H7 (cell line): ENCODE measurements at places on chromosomes 16 and 17. TPM values are rescaled to one million over a fixed set of nuclear protein-coding genes. Genes with fewer than 3 reads are reported as not detected.

- DNase-seq: no peak
Observed at GRCh38 chr17:50972577-50972976, 106.4 kb upstream of the TOB1 start.

DNA sequence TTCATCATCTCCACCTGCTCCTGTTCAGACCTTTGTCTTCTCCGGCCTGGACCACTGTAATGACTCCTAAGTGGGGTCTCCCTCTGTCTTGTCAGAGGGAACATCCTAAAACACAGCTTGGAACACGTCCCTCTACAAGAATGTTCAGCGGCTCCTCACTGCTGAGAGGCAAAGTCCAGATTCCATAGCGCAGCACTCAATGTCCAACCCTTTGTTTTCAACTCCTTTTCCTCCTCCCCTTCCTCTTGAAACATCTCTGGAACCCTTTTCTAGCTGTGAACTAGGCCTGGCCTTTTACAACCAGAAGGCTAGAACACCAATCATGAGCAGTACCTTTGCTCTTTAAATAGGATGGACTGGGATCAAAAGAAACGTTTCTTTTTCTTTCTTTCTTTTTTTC lies 914 bp downstream of the C17orf50 start:
- DNase-seq: no peak

DNA sequence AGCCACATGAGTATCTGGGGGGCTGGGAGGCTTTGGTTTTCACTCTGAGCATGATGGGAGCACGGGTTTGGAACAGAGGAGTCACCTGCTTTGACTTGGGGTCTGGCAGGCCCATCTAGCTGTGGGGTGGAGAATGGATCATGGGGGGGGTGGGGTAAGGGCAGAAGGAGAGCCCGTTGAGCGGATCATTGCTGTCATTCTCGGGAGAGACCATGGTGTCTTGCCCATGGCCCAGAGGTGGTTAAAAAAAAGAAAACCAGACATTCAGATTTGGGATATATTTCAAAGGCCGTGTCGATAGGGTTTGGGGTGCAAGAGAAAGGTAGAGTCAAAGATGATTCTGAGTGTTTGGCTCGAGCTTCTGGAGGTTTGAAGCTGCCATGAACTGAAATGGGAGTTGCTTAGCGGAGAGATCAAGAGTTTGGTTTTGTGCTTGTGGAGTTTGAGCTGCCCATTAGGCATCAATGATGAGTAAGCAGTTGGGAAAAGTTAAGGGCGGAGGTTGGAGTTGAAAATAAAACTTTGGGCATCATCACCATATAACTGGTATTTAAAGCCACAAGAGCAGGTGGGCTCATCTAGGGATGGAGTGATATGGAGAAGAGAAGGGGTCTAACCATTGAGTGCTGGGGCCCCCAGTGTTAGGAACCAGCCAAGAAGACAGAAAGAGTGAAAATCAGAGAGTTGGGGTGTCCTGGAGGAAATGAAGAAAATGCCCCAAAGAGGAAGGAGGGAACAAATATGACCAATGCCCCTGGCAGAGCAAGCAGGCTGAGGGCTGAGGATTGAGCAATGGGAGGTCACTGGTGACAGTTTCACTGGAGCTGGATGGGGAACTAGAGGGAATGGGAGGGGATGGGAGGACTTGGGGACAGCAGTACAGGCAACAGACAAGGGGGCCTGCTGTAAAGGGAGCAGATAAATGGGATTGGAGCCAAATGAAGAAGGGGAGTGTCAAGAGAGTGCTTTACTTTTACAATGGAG lies 1.9 kb downstream of the NOD2 start:
- no peak for DNase-seq

DNA sequence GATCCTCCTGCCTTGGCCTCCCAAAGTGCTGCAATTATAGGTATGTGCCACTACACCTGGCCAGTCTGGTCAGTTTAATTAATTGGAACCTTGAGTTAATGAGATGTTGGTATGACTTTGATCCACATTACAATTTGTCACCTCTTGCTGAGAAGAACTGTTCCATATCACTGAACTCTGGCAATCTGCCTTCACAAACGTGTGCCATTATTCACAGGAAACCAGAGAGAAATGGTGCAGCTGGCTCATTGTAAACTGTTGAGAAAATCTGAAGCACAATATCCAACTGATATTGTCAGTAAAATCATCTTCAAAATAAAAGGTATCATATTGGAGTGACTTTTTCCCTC lies 39.3 kb upstream of the YPEL2 start:
- DNase-seq: no peak

DNA sequence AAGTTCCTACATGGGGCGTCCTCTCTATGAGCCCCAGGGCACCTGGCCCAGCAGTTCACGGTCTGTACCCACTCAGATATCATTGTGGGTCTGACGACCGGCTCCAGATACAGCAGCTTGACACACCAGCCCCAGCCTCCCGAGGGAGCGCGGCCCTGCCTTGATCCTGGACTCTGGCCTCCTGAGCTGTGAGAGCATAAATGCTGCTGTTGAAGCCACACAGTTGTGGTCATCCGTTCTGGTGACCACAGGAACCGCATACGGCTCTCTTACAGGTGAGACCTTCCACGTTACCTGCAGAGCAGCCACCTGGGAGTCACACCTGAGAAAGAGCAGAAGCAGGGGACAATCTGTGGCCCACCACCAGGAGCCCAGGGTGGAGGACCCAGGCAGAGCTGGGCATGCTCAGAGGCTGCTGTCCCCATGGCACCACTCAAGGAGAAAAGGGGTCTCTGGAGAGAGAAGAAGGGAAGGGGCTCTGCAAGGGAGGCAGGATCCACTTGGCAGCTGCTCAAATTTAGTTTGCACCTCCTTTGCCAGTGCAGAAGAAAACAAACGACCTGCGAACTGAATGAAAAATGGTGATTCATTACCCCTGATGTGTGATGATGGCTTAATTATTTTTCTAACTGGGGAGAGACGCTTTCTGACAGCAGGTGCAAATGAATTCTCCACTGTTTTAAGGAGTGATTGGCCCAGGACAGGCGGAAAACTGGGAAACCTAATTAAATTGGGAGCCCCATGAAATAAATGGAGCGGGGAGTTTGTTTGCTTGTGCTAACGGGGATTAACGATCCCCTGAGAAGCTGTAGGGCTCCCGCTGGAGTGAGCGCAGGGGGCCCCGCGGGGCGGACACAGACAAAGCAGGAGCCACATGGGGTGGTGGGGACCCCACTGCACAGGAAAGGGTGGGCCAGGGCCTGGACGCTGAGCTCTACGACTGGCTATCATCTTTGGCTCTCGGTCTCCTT lies 208.9 kb downstream of the RBFOX3 start:
- no peak for DNase-seq

DNA sequence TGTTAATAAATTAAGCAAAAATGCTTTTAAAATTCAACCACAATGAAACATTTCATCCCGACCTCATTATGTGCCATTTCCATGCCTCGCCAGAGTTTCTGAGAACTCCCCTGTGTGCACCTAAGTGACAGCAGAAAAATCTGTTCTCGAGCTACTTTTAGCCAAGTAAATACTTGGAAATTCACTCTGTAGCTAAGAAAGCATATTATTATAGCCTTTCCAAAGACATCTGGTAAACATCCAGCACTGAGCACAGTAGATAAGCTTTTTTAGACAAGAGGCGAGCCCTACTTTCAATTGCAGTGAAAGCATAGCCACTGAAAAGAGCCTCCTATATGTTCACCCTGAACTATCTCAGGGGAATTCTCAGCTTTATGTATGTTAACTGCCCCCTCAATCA lies 242.8 kb upstream of the PSMD7 start:
- DNase-seq: no peak

DNA sequence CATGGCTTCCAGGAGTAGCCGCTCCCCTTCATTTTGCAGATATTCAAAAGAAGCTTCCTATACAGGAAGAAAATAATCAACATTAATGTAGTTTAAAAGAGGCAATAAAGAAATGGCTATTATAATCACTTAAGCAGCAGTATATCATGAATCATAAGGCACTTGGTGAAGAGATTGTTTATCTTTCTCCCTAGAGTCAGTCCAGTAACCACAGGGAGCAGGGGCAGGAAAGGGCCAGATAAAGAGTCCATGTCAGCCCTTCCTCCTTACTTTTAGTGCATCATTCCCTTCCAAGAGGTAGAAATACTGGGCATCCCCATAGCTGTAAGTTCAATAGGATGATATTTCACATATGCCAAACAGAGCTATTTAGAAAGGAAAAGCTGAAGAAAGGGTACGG lies 184.6 kb upstream of the C17orf78 start:
- no peak for DNase-seq

GRCh38 chr17:28874750-28875149 lies 19.9 kb downstream of the ERAL1 start:
- no peak for DNase-seq

- peak; percentile 47 for DNase-seq
Observed at GRCh38 chr16:70466805-70467076, 12.3 kb downstream of the FCSK start.

DNA sequence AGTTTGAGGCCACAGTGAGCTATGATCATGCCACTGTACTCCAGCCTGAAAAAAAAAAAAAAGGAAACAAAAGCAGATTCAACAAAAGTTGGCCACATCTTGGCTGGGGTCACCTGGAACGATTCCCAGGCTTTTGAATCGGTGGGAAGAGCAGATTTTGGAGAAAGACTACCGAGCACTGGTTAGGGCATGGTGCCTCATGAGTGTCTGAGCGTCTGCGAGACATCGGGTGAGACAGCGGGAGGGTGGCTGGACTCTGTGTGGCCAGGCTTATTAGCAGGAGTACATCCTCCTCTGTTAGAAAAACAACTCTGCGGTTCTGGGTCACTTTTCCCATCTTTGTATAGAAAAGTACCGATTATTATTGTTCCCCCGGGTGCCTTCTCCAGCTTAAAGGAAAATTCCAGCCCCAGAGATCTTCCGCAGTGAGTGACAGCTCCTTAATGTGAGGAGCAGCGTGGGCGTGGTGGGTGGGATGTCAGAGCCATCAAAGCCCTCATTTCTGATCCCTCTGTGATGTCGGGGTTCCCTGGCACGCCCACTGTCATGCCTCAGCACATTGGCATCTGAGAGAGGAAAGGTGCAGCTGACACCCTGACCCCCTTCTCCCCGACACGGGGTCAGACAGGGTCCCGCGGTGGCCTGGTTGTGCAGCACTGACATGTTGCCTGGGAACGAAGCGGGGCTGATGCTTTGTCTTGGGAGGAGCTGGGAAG lies 6.9 kb downstream of the RGS9 start:
- DNase-seq: no peak

DNA sequence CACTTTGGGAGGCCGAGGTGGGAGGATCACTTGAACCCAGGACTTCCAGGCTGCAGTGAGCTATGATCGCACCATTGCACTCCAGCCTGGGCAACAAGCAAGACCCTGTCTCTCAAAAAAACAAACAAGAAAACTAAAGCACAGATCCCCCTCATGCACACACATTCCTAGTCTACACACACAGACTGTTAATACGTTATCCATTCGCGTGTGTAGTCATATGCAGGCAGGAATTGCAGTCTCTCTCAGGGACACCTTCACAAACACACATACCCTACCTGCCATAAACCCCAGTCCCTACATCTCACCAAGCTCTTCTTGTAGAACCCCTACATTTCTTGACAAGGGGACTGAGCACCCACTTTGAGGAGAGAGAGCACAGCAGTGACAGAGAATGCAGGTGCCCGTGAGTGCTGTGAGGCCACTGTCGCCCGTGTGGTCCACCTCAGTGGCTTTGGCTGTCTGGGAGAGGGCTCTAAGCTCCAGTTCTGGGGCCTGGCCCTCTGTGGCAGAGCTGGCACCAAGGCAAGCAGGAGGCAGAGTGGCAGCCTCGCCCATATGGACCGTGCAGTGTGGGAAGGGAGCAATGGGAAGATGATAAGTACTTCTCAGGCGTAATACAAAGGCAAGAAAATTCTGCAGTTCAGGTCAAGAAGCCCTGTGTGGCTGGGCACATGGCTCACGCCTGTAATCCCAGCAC lies 59.0 kb upstream of the RPH3AL start:
- no peak for DNase-seq

- DNase-seq: peak; percentile 71
Observed at GRCh38 chr17:34423978-34424813, 61.2 kb upstream of the CCL1 start.

DNA sequence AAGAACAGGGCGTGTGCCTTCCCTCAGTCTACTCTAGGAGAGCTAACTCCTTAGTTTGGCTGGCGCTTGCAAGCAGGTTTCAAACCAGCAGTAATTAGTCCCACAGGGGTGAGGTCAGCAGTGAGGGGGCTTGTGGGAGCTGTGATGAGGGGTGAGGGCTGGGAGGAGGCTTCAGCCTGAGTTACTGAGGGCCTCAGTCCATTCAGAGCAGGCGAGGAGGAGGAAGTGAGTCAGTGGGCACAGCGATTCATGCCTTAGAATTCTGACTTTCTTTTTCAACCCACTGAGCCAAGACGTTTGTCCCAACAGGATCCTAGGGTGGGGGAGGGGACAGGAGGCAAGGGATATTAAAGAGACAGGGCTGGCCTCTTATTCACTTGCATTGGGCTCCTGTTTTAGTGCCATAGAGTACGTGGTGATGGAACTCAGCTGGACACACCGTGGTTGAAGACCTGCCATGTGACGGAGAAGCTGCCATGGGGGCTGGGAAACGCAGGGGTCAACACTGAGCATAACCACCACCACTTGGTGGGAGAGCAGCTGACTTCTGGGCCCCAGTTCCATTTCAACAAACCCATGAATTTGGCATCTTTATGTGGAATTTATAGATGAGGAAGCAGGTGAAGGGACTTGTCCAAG lies 8.3 kb upstream of the ITGA3 start:
- no peak for DNase-seq

DNA sequence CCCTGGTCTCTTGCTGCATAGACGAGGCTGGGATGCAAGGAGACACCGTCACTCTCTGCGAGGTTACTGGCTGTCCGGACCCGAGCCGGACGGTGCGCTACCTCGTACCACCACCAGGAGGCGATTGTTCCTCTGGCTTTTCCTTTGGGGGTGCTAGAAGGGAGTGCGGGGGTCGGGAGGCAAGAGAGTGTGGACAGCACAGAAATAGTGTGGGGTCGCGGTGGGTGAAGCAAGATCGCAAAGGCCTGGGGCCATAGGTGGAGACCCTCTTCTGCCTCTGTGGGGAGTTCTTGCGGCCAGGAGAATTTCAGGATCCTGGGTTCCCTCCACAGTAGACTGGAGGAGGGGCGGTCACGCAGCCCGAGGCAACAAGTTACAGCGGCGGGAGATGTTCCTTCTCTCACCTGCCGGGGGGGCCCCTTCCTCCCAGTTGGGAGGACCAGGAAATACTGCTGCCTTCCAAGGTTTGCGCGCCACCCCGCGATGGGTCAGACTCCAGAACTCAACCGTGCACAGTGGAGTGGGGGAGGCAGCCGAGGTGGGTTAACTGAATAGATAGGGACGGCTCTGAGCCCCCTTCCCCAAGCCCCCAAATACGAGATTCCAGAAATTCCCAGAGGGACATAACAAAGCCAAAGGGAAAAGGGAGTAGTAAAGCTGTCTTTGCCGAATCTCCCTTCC lies 6.9 kb downstream of the PHOSPHO1 start:
- peak; percentile 92 for DNase-seq

The CCDC43 gene
- 38.8 and 46.3 TPM in 2 replicates for total RNA-seq

The HSPB9 gene
- 0.10 and 0.22 TPM in 2 replicates for total RNA-seq

The KRTAP3-2 gene
- not detected in 2 replicates for total RNA-seq

The CCL18 gene
- total RNA-seq: not detected in 2 replicates

The DNAH9 gene
- total RNA-seq: 0.85 and 0.97 TPM in 2 replicates

The PPL gene
- 9.2 and 10.2 TPM in 2 replicates for total RNA-seq

The CD300LF gene
- not detected in 2 replicates for total RNA-seq
